ENCODE measurements at places on chromosomes 2 and 18.
A peak's percentile ranks its signal among the peaks of the same experiment; 100 is the strongest.

DNA sequence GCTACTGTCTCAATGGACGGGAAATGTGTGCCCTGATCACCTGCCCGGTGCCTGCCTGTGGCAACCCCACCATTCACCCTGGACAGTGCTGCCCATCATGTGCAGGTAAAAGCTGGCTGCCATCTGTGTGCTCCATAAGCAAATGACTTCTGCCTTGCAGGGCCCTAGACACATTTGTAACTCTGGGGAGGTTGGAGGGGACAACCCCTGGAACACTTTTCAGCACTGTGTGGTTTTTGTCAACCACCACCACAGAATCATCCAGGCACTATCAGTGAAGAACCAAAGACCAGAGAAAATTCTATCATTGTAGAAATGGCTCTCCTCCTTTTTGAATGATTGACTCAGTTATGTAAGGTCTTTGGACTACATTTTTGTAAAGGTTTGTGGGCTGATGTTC is 84.3 kb downstream of the FEZ2 start:
- DNase-seq = no peak

GRCh38 chr2:240620149-240620731 is 5.0 kb upstream of the GPR35 start:
- no peak for DNase-seq

- DNase-seq = no peak
Measured at GRCh38 chr18:23675896-23676295, 13.2 kb upstream of the ANKRD29 start.

DNA sequence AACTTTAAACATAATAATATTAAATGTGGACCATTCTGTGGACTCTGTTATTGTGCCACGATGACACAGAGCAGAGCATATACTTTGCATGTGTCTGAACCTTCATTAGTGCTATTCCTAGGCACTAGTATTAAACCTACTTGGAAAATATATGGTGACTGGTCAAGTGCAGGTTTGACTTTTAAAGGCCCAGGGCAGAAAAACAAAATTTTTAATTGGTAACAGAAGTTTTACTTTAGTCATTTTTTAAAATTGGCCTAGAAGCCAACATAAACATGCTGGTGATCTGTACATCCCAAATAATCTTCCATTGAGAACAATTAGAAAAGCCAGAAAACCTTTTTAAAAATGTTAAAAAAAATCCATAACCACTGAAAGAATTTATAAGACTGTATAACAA is 16.6 kb downstream of the LDAH start:
- no peak for DNase-seq

DNA sequence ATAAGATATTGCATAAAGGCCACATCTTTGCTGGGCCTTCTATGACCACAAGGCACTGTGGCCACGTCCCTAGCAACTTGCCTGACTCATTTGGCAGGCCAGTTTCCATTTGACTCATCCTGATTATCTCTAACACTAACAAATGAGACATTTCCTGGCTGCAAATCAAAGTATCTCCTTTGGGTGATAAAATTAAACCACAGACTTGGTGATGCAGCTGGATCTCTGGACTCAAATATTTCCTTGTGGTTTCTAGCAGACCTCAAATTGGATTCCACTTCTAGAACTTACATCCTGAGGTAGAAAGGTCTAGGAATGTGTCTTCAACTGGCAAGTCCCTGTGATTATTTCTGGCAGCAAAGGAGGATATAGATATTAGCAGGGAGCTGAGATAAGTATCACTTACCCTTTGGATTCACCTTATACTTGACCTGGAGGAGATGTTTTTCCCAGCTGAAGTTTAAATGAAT is 167.9 kb upstream of the NXPH2 start:
- peak; percentile 89 for DNase-seq

GRCh38 chr2:148578493-148578884 is 66.1 kb upstream of the EPC2 start:
- DNase-seq = no peak

- no peak for DNase-seq
Measured at GRCh38 chr2:102358496-102358895, 2.9 kb downstream of the IL18R1 start.

DNA sequence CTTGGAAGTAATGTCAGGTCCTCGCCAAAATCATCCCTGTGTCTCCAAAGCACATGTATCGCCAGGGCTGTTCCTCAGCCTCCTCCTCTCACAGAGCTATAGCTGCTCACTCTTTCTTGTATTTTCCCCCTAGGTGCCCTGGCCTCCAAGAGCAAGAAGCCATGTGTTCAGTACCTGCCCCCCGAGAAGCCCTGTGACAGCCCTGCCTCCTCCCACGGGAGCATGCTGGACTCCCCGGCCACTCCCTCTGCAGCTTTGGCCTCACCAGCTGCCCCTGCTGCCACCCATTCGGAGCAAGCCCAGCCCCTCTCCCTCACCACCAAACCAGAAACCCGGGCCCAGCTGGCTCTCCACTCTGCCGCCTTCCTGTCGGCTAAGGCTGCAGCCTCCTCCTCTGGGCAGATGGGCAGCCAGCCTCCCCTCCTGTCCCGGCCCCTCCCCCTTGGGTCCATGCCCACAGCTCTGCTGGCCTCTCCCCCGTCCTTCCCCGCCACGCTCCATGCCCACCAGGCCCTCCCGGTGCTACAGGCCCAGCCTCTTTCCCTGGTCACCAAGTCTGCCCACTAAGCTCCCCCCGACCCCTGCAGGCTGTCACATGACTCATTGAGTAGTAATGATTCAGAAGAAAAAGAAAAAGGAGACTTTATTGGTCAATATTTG is 18.8 kb downstream of the TGOLN2 start:
- peak; percentile 1 for DNase-seq

DNA sequence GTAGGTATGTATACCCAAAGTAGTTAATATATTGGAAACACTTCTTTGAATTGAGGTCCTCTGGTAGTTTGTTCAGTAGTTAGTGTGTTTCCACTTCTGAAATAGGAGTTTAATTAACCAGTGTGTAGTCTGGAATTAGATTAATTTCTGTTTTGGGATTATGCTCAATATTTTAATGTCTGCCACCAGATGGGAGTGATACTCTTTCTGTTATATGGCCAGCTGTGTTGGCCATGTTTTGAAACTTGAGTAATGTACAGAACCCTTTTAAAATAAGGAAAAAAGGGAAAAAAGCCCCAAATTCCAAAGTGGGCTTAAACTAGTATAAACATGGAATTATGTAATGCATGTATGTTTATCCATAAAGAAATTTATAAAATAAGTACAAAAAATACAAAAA is 147.7 kb downstream of the CTNNA2 start:
- no peak for DNase-seq

GRCh38 chr2:178404368-178404767 is 46.6 kb downstream of the PRKRA start:
- DNase-seq = no peak

GRCh38 chr18:55841314-55841713 is 253.3 kb upstream of the TCF4 start:
- DNase-seq = no peak

- DNase-seq = no peak
Measured at GRCh38 chr2:187051350-187051749, 202.4 kb upstream of the ZSWIM2 start.

- DNase-seq = no peak
Measured at GRCh38 chr2:154901063-154901462, 202.6 kb downstream of the KCNJ3 start.

- no peak for DNase-seq
Measured at GRCh38 chr2:152782171-152782570, 63.8 kb downstream of the ARL6IP6 start.

DNA sequence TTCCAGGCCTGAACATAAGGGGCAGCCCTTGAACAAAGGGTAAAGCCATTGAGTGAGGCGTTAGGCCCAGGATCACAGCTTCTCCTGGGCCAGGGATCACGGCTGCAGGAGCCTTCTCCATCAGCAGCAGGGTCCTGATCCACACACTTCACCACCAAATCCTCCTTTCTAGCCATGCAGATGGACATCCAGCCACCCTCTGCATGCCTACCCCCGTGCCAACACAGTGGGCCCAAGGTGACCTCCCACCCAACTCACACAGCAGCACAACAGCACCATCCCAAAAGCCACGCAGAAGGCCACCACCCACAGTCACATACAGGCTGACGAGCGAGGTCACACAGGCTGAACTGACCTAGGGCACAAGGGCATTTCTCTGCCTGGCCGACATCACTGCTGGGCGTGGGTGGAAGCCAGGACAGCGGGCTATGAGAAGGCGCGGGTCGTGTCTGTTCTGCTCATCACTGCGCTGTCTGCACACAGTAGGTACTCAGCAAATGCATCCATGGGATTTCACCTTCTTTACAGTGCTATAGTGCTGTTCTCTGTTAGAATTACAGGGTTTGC is 31.2 kb downstream of the TFCP2L1 start:
- DNase-seq = no peak

DNA sequence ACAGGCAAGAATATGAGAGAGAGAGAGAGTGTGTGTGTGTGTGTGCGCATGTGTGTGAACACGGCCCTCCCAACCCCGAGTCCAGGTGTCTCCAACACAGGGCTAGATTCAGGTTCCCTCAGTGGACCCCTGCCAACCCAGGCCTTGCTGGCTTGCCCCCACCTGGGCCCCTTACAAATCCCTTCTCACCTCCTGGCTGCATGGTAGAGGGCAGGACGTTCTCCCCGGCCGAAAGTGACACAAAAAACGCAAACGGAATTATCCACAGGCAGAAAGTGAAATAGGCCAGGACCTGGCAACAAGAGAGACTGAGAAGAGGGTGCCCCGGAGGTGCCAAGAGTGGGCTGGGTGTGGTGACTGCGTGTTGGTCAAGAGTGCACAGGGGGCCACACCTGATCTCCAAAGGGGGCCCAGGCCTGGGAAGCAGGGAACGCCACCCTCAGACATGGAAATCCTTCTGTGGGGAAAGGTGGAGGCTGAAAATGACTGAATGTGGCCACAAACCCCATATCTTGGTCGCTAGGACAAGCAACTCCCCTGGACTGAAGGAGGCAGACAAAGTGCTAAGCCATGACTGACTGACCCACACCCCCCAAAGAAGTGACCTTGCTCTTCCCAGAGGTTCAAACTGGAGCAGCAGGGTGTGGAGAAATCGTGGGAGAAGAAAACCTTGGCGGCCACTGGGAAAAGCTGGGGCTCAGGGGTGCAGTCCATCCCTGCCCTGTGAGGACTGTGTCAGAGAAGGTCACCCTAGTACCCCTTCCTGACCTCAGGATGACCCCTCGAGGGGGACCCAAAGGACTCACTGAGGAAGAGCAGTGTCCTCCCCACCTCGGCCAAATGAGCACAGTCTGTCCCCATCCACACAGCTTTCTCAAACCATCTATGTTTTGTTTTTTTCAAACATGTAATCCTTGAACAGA is 5.7 kb downstream of the TEX261 start:
- no peak for DNase-seq

GRCh38 chr2:227436436-227437174 is 35.4 kb upstream of the AGFG1 start:
- no peak for DNase-seq

DNA sequence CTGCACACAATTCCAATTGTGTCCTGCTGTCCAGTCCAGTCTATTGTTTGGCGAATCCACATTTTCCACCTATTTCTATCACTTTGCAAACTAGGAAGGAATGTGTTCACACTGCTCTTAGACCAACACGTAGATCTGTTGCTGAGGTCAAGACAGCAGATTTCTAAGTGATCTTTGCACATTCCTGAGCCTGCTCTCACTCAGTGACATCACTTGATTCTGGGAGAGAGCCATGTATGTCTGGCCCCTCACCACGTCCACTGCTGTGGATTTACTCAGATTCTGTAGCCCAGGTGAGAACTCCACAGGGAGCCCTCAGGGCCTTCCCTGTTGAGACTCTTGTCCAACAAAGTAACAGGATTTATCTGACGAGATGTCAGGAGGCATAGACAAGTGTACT is 317.2 kb downstream of the TSN start:
- no peak for DNase-seq

DNA sequence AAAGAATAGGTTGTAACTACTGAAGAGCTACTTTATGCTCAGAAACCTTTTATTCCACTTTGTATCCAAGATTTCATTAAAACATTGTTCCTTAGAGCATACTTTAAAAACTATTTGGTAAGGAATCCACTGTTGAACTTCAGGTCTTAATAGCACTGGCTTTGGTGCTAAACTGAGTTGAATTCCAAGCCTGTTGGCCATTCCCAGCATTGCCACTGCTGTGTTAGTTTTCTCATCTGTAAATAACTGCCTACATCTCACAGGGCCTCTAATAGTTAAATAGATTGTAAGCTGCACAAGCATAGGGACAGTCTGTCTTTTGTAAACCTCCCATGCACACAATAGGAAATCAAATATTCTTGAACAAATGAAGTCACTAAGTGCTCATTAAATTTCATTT is 86.6 kb downstream of the ORC4 start:
- DNase-seq = no peak

DNA sequence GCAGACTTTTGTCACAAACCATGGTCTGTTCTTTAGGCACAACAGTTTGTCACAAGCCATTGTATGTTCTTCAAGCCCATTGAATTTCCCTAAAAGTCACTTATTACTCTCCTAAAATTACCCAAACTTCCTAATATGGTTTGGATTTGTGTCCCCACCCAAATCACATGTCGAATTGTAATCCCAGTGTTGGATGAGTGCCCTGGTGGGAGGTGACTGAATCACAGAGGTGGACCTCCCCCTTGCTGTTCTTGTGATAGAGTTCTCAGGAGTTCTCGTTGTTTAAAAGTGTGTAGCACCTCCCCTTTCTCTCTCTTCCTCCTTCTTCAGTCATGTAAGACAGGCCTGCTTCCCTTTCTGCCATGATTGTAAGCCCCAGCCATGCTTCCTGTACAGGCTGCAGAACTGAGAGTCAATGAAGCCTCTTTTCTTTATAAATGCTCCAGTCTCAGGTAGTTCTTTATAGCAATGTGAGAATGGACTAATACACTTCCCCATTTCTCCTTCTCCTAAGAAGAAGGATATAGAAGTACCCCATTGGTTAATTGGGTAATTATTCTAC is 11.2 kb upstream of the GYPC start:
- DNase-seq = no peak
